Vagina (tissue), 2 donors: ENCODE measurements at places on chromosomes 11 and 22.
A peak's percentile ranks its signal among the peaks of the same experiment; 100 is the strongest.

GRCh38 chr22:17106161-17106784 lies 14.9 kb downstream of the TMEM121B start:
- no peak for DNase-seq

DNA sequence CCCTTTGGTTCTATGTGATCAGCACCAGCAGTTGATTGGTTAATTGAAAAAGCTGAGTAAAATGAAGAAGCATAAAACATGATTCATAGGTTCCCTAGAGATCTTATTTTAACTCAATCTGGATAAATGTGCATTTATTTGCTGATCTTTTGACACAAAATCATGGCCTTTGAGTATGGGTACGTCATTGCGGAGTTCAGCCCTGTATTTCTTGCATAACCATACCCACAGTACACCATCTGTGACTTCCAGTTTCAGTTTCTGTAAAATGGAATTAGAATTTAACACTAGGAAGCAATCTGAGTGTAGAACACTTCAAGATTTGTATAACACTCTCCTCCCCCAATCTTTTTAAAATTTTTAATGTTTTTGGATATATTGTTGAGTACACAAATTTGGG lies 358.2 kb downstream of the DDX10 start:
- no peak for DNase-seq

DNA sequence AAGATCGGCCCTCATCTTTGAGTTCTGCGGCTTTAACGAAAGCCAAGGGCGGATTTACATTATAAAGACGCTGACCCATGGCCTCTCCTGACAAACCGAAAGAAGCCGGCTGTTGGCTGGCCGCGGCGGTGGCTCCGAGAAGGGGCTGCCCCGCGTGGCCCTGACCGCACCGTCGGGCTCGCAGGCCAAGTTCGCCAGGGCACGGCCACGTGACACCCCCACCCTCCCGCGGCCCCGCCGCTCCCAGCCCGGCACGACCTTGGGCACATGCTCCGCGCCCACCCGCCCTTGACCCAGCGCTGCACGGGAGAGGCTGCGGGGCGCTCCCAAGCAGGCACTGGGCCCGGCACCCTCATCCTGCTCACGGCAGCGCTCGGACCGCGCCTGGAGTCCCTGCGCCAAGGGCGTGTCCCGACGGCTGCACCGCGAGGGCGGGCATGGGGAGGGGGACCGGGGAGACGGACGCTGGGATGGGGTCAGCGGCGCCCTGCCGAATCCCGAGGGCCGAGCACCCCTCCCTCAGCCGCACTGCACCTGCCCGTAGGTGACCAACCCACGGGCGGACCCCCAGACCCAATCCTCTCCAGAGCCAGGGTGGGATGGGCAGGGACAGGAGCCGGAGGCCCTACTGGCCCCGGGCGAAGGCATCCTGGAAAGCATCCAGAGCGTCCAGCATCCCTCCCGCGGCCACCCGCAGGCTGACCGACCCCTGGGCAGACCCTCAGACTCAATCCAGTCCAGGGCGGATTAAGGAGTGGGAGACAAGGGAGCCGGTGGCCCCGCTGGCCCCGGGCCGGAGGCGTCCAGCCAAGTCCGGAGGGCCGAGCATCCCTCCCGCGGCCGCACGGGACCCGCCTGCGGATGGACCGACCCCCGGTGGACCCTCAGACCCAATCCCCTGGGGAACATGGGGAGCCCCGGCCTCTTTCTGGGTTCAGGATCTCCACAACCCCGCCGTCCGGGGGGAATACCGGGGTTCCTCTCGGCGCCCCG lies 759 bp downstream of the CPT1A start:
- DNase-seq, result no peak

- no peak for DNase-seq
Observed at GRCh38 chr11:79393362-79394043, 47.3 kb downstream of the TENM4 start.

- no peak for DNase-seq
Observed at GRCh38 chr11:6210274-6210955, 5.1 kb downstream of the C11orf42 start.

GRCh38 chr11:12767027-12767426 lies 92.8 kb downstream of the TEAD1 start:
- DNase-seq, result no peak

DNA sequence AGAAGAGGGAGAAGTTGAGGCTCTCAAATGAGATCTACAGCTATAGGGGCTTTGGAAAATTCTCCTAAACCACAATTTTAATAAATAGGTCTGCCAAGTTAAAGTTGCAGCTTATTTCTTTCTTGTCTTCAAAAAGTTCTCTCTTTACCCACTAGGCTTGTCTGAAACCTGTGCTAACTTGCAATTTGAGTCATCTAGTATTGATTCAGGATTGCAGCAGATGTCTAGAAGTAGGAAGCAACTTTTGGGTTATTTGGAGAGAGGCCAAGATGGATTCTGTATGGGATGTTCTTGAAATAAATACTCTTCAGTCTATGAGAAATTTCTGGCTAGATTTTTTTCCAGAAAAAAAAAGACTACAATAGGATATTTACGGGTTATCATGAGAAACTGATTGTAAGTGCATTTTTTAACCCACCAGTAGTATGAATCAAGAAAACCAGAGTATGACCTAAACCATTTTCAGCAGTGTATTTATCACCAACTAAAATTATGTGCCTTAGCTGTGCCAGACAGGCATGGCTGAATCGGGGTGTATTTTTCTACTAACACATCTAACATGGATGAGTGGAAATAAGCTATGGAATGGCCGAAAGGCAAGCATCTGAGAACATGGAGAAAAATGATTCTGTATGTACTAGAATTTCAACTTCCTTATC lies 4.9 kb upstream of the RAB38 start:
- DNase-seq, result no peak

DNA sequence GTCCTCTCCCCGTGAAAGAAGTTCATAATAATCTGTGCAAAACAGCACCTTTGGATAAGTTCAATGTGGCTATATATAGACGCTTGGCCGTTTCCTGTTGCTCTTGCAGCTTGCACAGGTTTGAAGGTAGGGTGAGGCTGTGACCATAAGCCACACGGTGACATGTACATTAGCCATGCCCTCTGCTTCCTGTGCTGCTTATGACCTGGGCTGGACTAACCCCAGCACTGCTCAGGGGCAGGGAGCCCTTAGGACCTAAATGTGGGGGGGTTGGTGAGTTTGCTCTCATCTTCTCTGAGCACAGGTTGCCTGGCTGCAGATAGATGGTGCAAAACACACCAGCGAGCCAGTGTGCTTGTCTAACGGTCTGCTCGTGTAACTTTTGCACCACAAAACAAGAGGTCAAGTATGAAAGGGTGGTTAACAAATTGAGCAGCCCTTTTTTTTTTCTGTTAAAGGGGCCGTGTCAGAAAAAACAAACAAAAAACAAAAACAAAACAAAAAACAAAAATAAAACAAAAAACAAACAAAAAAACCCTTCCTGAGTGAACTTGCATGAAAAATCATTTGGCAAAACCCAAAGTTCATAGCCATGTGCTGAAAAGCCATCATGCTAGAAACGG lies 37.3 kb downstream of the FLI1 start:
- no peak for DNase-seq

GRCh38 chr11:11403763-11404725 lies 51.0 kb upstream of the CSNK2A3 start:
- no peak for DNase-seq

- DNase-seq, result no peak
Observed at GRCh38 chr22:39130892-39131855, 21.3 kb downstream of the CBX7 start.

DNA sequence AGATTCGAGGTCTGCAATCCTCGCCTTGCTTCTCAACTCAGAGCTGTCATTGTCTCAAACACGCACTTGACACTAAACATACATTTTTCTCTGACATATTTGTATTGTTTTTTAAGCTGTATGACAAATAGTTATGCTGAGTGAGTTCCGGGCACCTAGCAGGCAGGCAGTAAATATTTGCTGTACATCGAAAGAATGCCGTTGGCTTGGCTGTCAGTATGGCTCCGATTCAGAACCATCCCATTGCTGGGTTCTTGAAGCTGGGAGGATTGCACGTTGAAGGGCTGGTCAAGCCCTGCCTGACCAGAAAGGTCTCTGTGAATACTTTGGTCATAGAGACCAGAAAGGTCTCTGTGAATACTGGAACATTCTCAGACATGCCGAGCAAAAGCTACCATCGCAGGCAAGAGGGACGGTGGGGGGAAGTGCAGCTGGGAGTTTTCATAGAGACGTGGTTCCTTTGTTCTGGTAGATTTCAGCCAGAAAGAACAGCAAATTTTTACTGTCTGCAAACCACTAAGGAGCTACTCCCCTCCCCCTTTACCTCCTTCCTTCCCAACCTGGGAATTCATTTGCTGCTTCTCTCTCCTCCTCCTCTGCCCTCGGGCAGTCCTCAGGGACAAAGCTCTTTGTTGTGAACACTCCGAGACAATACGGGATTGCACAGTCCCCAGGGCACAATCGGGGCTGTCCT lies 202.2 kb upstream of the SORL1-AS1 start:
- no peak for DNase-seq

GRCh38 chr11:79151396-79151795 lies 289.4 kb downstream of the TENM4 start:
- no peak for DNase-seq

DNA sequence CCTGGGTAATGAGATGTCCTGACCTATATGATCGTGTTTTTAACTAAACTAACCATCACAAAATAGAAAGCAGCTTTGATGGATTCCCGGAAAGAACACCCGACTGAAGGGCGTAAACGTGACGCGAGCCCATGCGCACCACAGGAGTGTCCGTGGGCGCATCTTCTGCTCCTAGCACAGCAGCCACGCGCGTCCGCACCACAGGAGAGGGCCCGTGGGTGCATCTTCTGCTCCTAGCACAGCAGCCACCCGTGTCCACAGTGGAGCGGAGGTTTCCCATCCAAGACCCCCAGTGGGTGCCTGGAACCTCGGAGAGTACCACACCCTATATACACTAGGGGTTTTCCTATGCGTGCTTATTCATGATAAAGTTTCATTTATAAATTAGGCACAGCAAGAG lies 36.1 kb upstream of the NRIP3 start:
- no peak for DNase-seq

GRCh38 chr11:106466521-106467080 lies 389.1 kb downstream of the AASDHPPT start:
- DNase-seq, result no peak

DNA sequence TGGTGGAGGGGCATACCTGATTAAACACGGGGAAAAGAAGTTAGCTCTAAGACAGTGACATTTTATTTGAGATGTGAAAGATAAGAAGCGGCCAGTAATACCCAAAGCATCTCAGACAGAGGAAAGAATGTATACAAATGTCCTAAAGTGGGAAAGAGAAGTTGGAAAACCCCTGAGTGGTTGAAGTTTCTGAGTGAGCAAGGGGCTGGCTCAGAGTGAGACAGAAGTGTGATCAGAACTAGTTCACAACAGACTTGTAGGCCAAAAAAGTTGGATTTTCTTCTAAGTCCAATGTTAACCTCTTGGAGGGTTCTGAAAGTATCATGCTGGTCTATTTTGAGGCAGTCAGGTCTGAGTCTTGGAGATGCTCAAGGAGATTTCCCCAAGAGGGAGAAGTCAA lies 608.7 kb downstream of the SOX6 start:
- DNase-seq, result no peak

DNA sequence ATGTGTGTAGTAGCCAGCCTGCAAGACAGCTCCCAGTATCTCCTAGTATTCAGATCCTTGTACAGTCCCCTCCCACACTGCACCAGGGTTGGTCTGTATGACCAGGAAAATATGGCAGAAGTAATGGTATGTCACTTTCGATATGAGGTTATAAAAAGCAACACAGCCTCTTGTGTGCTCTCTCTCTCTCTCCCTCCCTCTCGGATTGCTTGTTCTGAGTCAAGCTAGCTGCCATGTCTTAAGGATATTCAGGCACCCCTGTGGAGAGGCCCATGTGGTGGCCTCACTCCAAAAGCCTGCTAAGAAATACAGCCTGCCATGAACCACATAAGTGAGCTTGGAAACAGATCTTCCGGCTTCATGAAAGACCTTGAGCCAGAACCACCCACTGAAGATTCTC lies 25.4 kb downstream of the FXYD6 start:
- DNase-seq, result no peak

- DNase-seq, result no peak
Observed at GRCh38 chr11:10807493-10808234, 1.1 kb downstream of the EIF4G2 start.

- peak; percentile 88 for DNase-seq
Observed at GRCh38 chr11:125591649-125592304, 875 bp upstream of the STT3A start.

- no peak for DNase-seq
Observed at GRCh38 chr11:47186076-47186699, at the start of gene PACSIN3. Gene PACSIN3, minus strand, starts transcription at chr11:47186434. Its CDS starts 3,707 bp downstream, at chr11:47182727.

DNA sequence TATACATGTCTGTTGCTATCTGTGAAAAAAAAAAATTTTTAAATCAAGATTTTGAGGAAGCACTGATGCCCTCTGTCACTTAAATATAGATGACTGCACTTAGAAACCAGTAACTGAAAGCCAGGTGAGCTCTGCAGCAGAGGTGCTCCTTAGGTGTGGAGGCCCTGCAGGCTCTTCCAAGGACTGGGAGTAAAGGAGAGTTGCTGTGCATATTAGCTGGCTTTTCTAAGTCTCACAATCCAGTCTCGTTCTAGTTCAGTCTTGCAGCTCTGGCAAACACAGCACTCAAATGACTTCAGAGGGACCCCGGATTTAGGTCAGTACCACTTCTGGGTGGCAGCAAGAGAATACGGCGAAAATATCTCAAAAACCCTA lies 61.0 kb downstream of the LARGE2 start:
- DNase-seq, result no peak

DNA sequence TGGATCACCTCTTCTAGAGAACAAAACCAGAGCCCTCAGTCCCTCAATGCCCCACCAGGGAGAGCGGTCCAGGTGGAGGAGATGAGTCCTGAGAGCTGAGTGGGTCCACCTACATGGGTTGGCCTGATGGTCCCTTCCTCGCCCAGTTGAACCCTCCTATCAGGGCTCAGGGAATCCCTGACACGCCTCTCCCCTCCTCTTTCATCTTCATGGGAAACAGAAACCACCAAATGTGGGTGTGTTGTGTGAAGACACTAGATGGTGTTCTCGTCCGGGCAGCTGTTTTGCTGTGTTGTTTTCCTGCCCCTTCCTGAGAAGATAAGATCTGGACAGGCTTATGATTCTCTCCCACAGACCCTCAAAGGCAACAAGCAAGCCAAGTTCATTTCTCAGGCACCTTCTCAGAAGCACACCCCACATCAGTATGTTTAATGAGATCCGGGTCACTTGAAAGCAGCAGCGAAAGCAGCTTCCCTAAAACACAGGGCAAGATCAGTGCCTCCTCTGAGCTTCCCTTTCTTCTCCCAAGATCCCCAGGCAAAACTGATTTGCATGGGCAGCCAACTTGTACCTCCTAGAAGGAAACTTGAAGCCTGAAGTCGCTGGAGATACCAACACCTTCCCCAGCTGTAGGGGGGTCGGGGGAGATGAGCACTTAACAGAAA lies 35.3 kb upstream of the POU2AF1 start:
- no peak for DNase-seq

GRCh38 chr22:37260901-37261336 lies 16.9 kb upstream of the RAC2 start:
- DNase-seq, result no peak

DNA sequence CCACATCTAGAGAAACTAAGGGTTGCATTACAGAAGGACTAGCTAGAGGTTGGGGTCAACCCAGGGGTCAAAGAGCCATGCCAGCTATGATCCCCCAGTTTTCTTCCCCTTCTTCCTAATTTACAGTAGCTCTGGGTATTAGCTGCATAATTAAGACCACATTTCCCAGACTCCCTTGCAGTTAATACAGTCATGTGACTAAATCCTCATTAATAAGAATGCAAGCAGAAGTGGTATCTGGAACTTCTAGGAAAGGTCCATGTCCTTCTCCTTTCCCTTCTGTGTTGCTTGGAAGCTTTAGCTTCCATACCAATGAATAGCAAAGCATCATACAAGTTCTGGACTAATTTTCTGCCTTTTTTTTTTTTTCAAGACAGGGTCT lies 19.1 kb upstream of the LMO2 start:
- DNase-seq, result no peak

GRCh38 chr22:50267591-50268390 lies 2.4 kb downstream of the MAPK11 start:
- no peak for DNase-seq
